ENCODE measurements at places on chromosomes 16 and 17.

DNA sequence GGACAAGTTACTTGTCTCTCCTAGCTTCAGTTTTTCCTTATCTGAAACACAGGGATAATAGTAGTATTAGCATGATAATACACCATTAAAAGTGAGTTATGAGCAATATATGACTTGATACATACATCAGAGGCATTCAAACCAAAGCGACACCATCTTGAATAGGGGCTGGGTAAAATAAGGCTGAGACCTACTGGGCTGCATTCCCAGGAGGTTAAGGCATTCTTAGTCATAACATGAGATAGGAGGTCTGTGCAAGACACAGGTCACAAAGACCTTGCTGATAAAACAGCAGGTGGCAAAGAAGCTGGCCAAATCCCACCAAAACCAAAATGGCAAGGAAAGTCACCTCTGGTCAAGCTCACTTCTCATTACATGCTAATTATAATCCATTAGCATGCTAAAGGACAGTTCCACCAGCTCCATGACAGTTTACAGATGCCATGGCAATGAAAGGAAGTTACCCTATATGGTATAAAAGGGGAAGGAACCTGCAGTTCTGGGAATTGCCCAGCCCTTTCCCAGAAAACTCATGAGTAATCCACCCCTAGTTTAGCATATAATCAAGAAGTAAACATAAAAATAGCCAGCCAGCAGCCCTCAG, 37.2 kb upstream of the HS3ST3A1 start:
- DNase-seq: no peak

- no peak for DNase-seq
These were observed 424.5 kb upstream of the CDH11 start for GRCh38 chr16:65546353-65546791.

DNA sequence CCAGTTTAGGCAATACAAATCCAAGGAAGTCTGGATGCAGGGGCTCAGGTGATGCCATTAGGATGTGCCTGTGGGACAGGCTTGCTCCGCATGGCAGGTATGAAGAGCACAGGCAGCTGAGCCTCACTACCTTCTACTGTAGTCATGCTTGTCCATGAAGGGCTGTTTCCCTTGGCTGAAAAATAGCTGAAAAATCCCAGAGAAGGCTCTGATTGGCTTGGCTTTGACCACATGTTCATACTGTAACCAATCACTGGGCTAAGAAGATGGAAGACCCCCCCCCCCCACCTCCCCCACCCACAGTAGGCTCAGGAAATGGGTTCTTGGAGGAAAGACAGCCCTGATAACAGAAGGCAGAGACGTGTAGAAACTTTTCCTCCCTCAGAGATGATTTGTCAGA, 66.5 kb upstream of the LGALS9 start:
- no peak for DNase-seq

- DNase-seq: no peak
These were observed 22.9 kb downstream of the CLUH start for GRCh38 chr17:2688351-2689342.

- DNase-seq: no peak
These were observed 22.0 kb upstream of the METRNL start for GRCh38 chr17:83057397-83057761.
